ENCODE measurements at places on chromosomes 11 and 22.

- DNase-seq = peak; percentile 47
Observed at GRCh38 chr11:123505546-123506299, 75.7 kb downstream of the GRAMD1B start.

DNA sequence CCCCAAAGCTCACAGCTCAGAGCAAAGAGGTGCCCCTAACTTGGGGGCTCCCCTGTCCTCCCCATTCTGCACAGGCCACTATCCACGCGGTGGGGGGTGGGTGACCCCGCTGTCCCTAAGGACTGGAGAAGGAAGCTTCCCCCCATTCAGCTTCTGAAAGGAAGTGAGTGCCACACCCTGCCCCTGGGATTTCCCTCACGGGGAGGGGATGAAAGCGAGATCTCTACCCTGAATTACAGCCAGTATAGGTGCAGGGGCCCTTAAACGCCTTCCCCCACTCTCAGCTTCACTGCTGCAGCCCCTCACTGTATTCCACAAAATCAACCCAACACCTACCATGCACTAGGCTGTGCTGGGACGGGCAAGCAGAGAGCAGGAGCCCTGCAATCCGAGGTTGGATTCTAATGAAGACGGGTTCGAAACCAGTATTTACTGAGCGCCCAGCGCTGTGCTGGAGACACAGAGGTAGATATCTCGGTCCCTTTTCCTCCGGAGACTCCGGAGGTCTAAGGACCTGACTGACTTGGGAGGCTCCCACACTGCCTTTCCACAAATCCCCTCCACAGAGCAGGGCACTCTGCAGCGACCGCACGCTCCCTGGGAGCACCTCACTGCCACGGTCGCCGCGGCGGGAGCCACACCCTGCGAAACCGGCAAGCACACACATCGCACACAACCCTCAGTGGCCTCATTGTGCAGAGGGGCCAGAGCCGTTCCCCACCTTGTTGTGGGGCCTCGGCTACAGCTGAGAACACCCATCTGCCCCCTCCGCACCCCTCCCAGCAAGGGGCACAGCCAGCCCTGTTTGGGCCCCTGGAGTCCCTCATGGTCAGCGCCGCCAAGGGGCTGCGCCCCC lies 1.8 kb downstream of the AHNAK start:
- DNase-seq = no peak

- DNase-seq = no peak
Observed at GRCh38 chr11:31815711-31816467, 4.8 kb upstream of the PAX6 start.

GRCh38 chr11:120354068-120354467 lies 17.9 kb downstream of the ARHGEF12 start:
- no peak for DNase-seq

GRCh38 chr22:25210793-25211192 lies 8.6 kb upstream of the CRYBB2 start:
- no peak for DNase-seq

DNA sequence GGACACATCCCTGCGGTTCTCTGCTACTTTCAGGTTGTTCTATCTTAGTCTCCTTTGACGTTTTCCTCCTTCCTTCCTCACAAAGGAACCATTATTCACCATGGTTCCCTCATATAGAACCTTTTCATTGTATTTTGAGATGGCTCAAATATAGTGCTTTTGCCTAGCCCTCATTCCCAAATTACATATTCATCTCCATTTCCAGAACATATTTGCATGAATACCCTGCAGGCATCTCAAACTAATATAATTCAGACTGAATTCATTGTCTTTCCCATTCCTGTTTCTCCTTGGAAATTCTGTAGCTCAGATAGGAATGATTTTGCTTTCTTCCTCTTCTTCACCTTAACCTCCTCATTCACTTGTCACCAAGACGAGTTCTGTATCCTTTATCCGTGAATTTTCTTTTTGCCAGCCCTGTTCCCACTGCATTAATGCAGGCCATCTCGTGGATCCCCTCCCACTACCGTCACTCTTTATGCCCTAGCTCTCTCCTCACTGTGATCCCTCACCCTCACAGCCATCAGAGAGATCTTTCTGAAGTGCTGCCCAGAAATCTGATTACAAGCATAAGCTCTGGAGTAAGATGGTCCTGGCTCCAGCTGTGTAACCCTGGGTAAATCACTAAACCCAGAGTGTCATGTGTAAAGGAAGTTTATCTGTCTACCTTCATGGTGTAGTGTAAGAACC lies 23.3 kb downstream of the PIWIL4 start:
- no peak for DNase-seq

- no peak for DNase-seq
Observed at GRCh38 chr11:33197915-33198727, 36.8 kb upstream of the CSTF3 start.

GRCh38 chr11:58567889-58568512 lies 7.7 kb downstream of the LPXN start:
- DNase-seq = no peak

DNA sequence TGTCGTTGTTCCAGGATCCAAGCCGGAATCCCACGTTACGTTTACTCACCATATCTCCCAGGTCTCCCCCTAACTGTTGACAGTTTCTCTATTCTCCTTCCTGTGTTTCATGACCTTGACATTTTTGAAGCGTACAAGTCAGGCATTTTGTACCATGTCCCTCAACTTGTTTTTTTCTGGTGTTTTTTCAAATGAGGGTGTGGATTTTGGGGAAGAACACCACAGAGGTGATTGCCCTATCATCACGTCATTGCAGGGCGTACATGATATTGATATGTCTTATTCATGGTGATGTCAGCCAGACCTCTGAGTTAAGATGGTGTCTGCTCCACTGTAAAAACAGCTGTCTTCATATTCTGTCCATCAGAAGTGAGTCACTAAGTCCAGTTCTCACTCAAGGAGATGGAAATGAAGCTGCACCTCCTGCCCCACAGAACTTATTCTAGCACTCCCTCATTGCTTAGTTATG lies 28.3 kb upstream of the SOX10 start:
- DNase-seq = no peak

GRCh38 chr22:43776081-43776670 lies 35.9 kb downstream of the EFCAB6 start:
- DNase-seq = no peak

- no peak for DNase-seq
Observed at GRCh38 chr22:47401976-47402770, 639.7 kb downstream of the TBC1D22A start.

Measured in D721Med (cell line).